Foreskin keratinocyte (primary cell): ENCODE measurements at places on chromosomes 2 and 18.

- DNase-seq, result no peak
Measured at GRCh38 chr18:9987931-9988330, 74.1 kb downstream of the VAPA start.

DNA sequence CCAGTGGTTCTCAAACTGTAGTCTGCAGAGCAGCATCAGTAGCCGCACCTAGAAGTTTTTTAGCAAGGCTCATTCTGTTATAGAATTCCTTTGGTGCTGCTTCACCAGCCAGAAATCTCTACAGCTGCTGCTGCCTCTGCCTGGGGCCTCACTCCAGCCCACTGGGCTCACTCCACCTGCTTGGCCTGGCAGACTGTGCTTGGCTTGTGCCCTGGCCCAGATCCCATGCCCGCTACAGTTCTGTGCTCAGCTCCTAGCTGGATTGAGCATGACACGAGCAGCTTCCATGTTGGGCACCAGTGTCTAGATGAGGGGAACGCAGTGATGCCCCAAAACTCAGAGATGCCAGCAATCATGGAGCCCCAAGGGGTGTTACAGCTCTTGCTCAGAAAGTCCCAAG lies 22.6 kb downstream of the MAPK4 start:
- no peak for DNase-seq

DNA sequence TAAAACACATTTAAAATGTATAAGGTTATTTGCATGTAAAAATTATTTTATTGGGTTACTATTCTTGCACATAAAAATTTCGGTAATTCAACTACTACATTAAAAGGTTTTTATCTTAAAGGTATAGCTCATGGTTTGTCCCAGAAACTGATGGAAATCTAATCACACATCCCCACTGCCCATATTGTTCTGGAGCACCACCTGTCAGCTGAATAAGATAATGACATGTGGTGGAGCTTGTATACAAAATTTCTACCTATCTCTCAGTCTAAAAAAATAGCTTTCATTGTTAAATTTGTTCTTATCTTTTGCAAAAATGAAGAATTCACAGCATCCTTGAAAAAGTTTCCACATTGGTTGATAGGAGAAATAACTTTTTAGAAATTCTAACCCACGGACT lies 18.3 kb downstream of the ERBB4 start:
- no peak for DNase-seq

GRCh38 chr2:156592809-156593593 lies 156.8 kb downstream of the GPD2 start:
- no peak for DNase-seq

GRCh38 chr2:85119900-85120299 lies 13.3 kb upstream of the TCF7L1 start:
- DNase-seq, result no peak
